ENCODE measurements at places on chromosomes 11 and 22.
A peak's percentile ranks its signal among the peaks of the same experiment; 100 is the strongest.

DNA sequence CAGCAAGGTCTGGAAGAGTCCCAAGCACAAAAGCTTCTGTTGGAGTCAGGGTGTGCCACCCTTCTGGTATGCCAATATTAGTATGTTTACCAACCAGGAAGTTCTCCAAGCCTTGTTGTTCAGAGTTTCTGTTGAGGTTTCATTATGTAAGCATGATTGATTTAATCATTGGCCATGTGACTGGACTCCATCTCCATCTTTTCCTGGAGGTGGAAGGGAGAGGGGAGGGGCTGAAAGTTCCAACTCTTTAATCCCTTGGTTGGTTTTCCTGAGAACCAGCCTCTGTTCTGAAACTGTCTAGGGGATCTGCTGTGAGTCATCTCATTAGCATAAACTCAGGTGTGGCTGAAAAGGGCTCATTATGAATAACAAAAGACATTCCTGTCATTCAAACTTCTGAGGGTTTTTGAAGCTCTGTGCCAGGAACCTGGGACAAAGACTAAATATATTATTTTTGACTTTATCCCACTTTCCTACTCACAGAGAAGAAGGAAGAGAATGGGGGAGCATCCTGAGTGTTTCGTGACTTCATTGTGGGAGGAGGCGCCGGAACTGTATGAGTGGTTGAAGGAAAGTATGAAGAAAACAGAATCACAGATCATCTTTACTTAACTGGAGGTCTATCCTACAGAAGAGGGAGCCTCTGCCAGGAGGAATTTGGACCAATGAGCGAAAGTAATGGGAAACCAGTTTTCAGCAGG lies 138.2 kb downstream of the NECTIN1 start:
- DNase-seq, result no peak

GRCh38 chr11:65863889-65864705 lies 3.9 kb downstream of the MUS81 start:
- no peak for DNase-seq

- no peak for DNase-seq
These were observed 9.0 kb upstream of the PANX3 start for GRCh38 chr11:124602193-124602592.

- no peak for DNase-seq
These were observed 316.6 kb downstream of the OPCML start for GRCh38 chr11:133215596-133216230.

- no peak for DNase-seq
These were observed 63.0 kb upstream of the PITPNB start for GRCh38 chr22:27982106-27982505.

DNA sequence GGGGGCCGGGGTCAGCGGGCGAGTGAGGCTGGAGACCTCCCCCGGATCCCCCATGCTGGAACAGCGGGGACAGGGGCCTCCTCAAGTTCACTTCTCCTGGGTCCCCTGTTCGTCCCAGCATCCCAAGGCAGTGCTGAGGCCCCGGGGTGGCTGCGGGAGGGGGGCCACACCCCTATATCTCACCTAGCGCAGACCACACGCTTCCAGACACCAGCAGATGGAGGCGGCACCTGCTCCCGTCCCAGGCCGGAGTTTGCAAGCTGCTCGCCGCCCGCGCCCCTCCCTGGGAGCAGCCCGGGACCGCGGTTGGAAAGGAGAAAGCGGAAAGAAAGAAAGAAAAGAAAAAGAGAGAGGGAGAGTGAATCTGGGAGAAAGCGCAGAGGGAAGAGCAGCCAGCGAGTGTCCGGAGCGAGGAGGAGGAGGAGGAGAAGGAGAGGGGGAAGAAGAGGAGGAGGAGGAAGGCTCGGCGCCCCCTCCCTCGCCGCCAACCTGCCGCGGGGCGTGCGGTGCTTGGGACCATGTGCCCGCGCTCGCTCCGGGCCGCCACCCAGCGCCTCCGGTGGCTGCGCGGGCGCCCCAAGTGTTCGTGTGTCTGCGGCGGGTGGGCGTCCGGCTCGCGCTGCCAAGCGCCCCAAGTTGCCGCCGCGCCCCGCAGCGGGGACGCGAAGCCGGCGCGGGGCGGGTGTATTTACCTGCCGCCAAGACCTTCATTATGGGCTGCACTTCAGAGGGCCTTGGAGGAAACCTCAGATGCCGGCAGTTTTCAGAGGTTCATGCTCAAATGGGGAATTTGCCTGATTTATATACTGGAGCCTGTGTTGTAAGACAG lies at the start of gene LIF:
Gene LIF (minus strand): TSS at position 775 of the 829 bp plus-strand sequence. CDS start 64 bp downstream, at position 711.
- DNase-seq, result no peak

DNA sequence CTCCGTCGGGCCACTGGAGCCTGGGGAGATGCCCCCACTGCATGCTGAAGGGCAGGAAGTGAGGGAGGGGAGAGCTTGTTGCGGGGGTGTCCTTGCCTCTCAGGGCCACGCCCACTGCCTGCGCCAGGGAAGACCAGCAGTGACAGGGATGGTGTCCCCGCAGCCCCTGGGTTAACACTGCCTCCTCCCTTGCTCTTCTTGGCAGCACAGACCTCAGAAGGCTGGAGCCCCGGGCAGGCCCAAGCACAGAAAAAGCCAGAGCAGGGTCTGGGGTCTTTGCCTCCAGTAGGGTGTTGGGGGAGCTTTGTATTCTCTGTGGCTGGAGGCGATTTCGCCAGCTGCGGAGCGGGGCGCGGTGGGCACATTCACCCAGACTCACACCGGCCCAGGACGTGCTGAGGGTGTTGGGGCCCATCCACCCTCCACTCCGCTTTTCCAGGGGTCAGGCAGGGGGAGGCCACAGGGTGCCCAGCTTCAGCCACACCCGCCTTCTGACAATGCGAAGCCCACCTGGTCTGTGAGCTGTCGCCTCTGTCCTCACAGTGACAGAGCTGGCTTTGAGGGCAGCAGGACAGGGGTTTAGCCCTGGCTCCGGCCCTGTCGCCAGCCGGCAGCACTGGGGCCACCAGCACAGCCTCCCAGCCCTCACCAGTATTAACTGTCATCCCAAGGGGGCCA lies 83.7 kb downstream of the CDKN1C start:
- DNase-seq, result no peak

DNA sequence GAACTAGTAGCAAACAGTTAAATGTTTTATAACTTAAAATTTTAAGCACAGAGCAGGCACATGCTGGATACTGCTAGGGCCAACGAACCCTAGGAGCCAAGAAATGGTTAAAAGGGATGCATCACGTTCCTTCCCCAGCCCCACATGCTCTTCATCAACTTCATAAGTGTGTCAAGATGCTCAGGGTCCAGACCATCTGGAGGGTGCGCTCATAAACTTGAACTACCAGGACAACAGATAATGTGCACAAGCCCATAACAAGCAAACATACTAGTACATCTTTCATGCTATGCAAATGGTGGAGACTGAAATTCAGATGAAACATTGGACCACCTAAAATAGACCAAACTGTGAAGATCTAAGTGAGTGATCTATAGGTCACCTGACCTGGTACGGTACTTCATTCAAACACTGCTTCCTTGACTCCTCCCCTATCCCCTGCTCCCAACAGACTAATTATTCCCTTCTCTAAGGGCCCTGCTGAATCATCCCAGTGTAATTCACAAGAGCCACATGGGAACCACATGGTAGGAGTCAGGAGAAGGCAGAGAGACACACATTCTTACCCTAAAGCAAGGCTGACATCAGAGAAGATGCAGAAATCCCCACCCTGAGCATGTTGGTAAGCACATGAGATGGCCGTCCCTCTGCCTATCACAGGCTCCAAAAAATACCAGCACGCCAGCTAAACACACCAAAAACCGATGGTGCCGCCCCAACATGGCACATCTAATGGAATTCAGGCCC lies 83.9 kb downstream of the ETS1 start:
- peak; percentile 57 for DNase-seq

- no peak for DNase-seq
These were observed 493.9 kb upstream of the B3GAT1 start for GRCh38 chr11:134905928-134906327.

GRCh38 chr22:19971276-19972124 lies 29.9 kb upstream of the TXNRD2 start:
- DNase-seq, result no peak

DNA sequence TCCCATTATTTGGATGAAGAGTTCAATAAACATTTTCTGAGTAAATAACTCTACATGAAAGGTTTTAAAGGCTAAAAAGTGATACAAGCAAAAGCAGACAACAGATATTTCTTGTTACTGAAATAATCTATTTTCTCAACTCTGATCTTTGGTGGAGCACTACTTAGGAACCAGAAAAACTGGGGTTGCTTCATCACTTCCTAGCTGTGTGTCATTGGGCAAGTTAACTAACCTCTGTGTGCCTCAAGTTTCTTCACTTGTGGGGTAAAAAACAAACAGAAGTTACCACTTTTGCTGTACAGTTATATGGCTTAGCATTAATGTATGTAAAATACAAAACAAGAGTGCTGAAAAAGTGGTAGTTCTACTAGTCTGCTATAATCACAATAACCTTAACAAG lies 5.6 kb downstream of the MAPK1 start:
- DNase-seq, result no peak

GRCh38 chr22:40953471-40953870 lies 2.3 kb downstream of the RBX1 start:
- DNase-seq, result no peak

DNA sequence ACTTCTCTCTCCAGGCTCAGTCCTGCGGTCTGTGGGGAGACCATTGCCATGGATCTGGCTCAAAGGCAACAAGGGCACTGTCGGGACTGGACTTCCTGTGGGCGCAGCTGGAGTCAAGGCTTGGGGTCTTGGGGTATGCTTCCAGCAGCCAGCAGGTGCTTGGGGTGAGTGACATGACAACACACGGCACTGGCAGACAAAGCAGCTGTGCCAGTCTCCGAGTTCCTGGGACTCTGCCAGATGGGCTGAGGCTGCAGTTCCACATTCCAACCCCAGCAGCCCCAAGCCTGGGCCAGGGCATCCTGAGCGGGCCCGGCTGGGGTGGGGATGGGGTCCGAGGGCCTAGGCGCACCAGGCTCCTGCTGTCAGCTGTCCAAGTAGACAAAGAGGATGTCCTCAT lies 12.3 kb downstream of the GUCD1 start:
- no peak for DNase-seq

- no peak for DNase-seq
These were observed 40.4 kb upstream of the AKIP1 start for GRCh38 chr11:8870411-8871170.

DNA sequence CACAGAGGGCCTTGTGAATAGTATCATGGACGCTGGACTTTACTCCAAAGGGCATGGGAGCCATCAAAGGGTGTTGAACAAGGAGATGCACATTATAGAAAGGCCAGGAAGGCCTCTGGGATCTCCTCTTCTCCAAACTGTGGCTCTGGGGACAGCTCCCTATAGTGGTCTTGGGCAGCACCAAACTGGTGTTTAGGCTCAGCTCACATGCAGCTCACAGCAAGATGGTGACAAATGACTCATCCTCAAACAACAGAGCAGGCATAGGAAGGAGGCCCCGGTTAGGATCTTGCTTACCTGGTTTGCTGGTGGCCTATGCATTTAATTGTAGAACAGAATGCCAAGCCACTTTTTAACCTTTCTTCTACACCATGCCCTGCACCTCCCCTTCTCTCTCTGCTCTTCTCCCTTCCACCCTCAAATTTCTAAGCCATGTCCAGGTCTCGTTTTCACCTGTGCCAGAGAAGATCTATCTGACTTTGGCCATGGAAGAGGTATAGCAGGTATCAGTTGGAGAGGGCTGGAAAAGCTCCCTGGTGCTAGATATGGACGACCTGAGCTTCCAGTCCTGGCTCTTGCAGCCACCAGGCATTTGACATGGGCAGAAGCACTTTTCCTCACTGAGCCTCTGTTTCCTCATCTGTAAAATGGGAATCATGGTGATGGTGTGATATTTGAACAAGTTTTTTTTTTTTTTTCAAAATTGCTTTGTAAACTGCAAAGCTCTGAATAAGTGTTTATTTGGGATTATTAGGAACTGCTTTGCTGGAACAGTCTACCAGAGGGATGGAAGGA lies 14.4 kb upstream of the EHF start:
- no peak for DNase-seq

- DNase-seq, result no peak
These were observed 181.7 kb upstream of the TBCEL start for GRCh38 chr11:120842195-120842594.

- peak; percentile 61 for DNase-seq
These were observed at the start of gene SORL1-AS1 for GRCh38 chr11:121452609-121453150. Gene SORL1-AS1, minus strand, starts transcription at chr11:121452967.

GRCh38 chr22:22201930-22202343 lies 42.6 kb upstream of the VPREB1 start:
- peak; percentile 80 for DNase-seq

DNA sequence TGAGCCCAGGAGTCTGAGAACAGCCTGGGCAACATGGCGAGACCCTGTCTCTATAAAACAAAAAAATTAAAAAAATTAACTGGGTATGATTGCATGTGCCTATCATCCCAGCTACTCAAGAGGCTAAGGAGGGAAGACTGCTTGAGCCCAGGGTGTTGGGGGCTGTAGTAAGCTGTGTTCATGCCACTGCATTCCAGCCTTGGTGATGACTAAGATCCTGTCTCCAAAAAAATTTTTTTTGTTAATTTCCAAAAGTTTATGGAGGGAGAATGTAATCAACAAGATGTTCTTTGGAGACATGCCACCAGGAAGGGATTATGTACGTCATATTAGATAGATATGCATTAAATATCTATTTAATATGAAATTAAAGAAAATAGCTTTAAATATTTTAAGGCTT lies 267.5 kb downstream of the SBF2 start:
- peak; percentile 4 for DNase-seq

DNA sequence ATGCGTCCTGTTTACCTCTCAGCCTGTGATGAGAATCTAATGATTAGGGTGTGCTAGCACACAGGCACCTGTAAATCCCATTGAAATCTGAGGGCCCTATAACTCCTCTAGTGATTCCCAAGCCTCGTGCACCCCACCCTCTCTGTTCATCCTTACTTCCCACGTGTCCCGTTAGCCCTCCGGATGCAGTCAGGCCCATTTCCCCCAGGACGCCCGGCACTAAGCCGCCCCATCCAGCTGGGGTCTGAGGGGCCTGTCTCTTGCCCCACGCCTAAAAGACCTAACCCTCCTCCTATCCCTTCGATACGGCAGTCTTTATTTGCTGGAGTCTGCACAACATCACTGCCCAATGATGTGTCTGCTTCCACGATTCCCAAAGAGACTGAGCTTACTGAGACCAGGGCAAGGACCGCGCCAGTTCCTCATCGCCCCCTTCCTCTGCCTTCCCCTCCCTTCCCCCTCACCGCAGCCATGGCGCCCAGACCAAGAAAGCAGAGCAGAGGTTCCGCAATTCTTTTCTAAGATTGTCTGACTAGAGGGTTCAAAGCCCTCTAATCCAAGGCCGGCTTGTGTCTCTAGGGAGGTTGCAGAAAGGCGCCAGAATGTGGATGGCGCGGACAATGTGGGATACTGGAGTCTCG lies 1.1 kb upstream of the FADS2 start:
- DNase-seq, result peak; percentile 79
